ENCODE measurements at places on chromosomes 4 and X.

DNA sequence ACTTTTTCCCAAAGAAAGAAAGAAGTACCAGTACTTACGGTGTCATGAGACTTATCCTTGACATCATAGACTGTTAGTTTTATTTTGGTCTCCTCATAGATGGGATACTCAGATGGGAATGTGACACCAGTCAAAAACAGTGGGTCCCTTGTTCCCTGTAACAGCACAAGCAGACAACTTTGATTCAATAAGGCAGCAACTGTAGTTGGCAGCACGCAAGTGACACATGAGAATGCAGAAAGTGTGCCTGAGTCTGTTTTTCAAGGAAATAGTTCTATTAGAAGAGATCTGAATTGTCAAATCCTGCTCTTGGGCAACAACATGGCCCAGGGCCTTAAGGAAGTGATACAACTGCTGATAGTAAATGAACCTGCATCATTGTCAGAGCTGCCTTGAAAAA, 443.2 kb downstream of the INPP4B start:
- no peak for DNase-seq

DNA sequence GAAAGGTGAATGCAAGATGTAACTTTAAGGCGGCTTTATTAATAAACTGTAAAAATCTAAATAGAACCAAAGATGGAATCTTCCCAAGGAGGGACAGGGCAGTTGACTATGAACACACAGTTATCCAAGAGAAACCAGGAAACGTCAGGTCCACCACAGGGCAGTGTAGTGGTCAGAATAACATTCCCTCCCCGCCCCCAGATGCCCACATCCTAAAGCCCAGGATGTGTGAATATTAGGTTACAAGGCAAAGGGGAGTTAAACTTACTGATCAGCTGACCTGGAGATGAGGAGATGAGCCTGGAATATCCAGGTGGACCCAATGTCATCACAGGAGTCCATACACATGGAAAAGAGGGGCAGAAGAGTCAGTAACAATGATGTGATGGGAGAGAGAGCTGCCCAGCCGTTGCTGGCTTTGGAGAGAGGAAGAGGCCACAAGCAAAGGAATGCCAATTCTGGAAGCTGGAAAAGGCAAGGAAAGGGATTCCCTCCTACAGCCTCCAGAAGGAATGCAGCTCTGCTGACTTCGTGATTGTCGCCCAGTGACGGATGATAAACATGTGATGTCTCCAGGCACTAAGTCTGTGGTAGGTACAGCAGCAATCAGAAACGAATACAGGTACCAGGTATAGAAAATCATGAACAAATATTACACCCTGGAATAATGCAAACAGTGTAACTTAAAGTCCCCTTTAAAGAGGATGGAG, 5.2 kb downstream of the SH3KBP1 start:
- DNase-seq = no peak

- DNase-seq = no peak
These were observed 8.2 kb downstream of the DCAF8L2 start for GRCh38 chrX:27598312-27598711.

DNA sequence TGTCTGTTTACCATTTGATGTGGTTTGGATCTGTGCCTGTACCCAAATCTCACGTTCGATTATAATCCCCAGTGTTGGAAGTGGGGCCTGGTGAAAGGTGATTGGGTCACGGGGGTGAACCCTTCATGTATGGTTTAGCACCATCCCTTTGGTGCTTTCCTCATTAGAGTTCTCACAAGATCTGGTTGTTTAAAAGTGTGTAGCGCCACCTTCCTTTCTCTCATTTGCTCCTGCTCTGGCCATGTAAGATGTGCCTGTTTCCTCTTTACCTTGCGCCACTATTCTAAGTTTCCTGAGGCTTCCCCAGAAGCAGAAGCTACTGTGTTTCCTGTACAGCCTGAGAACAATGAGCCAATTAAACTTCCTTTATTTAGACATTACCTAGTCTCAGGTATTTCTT, 610.7 kb upstream of the ADGRL3 start:
- DNase-seq = no peak

- DNase-seq = no peak
These were observed 24.9 kb downstream of the CD99L2 start for GRCh38 chrX:150873616-150874015.

- DNase-seq = no peak
These were observed 1517.6 kb downstream of the STIM2 start for GRCh38 chr4:28378109-28378830.

DNA sequence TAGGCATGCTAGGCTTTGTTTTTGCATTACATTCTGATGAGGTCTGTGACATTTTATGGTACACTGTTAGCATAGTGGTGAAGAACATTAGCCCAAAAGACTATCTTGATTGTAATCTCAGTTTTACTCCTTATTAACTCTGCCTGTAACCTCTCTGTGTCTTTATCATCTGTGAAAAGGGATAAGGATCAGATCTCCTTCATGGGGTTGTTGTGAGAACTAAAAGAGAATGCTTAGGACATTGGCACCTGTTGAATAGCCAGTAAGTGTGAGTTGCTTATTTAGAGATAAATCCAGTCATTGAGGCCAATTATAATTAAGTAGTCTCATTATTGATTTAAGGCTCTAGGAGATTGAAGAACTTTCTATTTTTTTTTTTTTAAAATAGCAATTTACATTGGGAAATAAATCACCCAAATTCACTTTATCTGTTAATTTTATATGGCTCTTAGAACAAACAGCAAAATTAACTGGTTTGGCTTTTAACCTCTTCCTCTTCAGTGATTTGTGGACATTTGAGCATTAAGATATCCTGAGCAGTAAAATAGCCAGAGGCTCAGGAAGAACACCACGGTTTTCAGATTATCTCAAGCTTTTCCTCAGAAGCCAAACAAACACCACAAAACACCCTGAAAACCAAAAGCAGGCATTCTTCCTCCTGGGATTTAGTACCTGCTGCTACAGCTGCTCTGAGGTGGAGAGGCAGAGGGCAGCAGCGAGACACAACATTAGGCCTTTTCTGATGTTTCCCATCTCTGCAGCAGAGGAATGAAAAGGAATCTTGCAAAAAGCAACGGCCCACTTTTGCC, 192.9 kb downstream of the ARHGAP10 start:
- DNase-seq = peak; percentile 39

GRCh38 chr4:180665481-180665880, 1577.7 kb upstream of the TENM3 start:
- no peak for DNase-seq

DNA sequence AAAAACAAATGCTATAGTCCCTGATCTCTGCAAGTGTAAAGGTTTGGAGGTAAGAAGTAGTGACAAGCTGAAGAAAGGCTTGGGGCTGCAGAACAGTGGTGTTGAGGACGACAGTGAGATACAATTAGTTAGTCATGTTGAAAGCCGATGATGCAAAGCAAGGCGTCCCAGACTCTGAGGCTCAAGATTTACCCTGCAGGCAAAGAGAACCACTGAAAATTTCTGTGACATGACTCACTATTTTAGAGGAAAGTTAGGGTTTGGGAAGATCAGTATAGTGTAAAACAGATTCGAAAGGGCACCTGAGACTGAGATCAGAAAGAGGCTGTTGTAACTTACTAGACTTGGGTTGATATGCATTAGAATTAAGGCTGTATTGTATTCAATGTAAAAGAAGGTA, 281.3 kb upstream of the FTHL17 start:
- DNase-seq = peak; percentile 51

DNA sequence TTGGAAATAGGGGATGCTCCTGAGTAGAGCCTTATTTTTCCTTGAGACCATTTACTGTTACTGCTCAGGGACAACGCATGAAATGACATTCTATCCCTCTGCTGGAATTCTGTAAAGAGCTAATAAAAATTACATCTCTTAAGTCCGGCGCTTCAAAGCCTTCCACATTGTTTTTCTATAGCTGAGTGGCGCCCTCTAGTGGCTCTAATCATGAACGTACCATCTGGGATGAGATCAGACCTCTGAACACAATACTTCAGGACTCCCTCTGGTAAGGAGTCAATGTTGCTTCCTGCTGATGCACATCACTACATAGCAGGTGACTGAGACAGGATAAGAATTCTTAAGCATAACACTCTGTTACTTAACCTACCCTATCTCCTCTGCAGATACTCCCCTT, 6.0 kb downstream of the HMGN5 start:
- DNase-seq = peak; percentile 2

DNA sequence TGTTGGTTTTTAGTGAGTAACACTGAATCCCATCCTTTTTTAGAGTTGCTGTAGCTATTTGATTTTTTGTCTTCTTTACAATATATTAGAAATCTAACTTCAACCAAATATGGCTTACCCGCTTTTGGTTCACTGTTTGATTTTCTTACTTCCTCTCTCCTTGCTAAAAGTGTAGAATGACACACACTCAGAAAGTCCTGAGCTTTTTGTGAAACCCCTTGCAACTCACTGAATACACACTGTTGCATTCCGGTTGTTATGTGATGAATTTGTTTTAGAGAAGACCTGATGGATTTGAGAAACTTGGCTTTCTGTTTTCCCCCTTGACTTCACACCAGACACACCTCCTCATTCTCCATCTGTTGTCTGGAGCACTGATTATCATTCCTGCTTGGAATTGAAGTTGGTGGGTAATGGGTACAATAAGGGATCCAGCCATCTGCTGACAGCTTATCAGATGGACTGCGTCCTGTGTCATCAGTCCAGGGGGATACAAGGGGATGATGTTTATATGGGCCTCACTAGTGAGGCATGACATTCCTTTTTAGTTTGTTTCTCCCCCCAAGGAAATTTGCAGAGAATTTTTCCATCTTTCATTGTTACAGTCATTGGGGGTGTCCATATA, 5.2 kb downstream of the TMEM164 start:
- DNase-seq = no peak

GRCh38 chr4:101952985-101953384, 162.5 kb downstream of the BANK1 start:
- no peak for DNase-seq

DNA sequence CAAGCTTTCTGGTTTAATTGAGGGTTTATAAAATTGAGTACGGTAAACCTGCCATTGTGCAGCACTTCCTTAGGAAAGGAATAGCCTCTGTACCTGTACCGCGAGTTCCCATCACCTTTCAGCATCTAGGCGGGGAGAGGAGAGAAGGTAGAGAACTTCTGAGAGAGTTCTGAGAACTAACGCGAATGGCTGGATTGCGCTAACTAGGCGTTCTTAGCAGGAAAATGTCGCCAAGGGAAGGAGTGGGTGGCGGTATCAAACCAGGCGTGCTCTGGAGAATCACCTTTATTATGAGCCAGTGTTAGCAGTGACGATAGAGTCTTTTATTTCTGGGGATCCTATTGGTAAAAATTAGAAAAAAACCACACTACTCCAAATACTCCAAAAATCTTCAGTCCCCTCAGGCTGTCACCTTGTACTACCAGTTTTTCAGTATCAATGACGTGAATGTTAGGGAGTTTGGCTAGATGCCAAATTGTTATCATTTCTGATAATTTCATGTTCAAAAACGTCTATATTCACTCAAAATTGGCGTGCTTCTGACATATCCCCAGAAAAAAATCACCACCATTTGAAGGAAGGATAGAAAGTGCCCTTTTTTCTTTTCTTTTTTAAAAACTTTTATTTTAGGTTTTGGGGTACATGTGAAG, 1.4 kb downstream of the UGT8 start:
- DNase-seq = no peak

DNA sequence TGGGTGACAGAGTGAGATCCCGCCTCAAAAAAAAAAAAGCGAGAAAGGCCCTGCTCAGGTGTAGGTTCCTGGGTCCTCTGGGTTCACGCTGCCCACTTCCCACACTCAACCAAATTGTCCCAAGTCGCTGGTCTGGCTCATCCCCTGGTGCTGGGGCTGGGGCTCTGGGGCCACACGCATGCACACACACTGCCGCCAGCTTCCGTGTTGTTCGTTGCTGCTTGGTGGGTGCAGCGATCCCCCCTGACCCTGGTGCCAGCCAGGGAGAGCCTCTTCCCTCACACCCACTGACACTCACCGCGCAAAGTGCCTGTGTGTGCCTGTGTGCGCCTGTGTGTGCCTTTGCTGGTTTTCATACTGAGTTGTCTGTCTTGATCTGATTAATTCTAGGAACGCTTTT, 124.1 kb upstream of the NKX1-1 start:
- no peak for DNase-seq

DNA sequence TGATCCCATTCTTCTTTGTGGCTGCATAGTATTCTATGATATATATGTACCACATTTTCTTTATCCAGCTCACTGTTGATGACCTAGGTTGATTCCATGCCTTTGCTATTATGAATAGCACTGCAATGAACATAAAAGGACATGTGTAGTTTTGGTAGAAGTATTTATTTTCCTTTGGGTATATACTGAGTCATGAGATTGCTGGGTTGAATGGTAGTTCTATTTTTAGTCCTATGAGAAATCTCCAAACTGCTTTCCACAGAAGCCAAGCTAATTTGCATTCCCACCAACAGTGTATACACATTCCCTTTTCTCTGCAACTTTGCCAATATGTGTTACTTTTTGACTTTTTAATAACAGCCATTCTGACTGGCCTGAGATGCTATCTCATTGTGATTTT, 278.3 kb downstream of the PCDH18 start:
- DNase-seq = no peak

GRCh38 chr4:39814403-39815185, 116.7 kb downstream of the UBE2K start:
- DNase-seq = no peak

DNA sequence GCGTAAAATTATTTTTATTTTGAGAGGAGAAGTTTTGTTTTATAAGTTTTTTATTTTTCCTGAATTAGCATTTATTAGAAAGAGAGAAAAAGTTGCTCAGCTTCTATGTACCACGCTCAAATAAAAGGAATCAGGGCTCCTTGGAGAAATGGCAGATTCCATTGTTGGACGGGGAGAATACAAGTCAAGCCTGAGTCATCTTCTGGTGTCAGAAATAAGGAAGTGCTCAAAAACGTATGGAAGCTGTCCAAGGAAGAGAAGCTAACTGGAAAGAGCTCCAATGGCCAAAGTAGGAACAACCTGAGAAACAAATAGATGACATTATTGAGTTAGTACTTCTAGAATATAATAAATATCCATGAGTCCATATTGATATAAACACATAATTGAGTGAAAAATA, 89.3 kb upstream of the NEIL3 start:
- peak; percentile 30 for DNase-seq

DNA sequence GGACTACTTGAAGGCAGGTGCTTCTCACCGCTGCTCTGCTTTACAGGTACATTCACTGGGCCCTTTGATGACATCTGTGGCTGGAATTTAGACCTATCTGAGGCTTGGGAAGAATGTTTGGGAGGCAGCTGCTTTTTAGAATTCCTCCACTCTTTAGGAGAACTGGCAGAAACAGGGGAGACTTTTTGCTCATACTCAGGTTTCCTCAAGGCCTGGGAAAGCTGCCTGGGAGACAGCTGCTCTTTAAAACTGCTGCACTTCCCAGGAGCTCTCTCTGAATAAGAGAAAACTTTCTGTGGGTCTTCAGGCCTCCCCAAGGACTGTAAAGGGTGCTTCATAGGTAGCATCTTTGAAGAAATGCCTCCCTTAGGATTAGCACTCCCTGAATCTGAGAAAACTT, 14.3 kb downstream of the CT47C1 start:
- no peak for DNase-seq
